ENCODE measurements at places on chromosomes 2 and 18.

GRCh38 chr2:240966906-240967680, 31.3 kb upstream of the SNED1 start:
- no peak for DNase-seq

DNA sequence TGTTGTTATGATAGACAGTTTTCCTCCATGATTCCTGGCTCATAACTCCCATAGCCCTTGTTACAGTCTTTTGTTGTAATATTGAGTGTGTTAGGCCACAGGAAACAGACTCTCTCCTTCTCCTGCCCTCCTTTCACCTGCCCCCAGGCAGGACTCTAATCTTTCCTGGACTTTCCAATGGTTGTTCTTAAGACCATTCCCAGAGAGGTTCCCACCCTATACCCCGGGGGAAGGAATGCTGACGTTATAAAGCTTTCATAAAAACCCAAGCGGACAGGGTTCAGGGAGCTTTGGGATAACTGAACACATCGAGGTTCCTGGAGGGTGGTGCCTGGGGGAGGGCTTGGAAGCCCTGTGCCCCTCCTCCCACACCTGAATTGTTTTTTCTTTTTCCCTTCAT, 2.8 kb upstream of the EFR3B start:
- DNase-seq = no peak

- peak; percentile 92 for DNase-seq
These were observed 44.6 kb downstream of the ITGB1BP1 start for GRCh38 chr2:9378433-9379390.

GRCh38 chr2:218216336-218216673, 684 bp upstream of the ARPC2 start:
- DNase-seq = no peak

GRCh38 chr2:229910832-229911412, 10.9 kb downstream of the TRIP12 start:
- DNase-seq = peak; percentile 21

DNA sequence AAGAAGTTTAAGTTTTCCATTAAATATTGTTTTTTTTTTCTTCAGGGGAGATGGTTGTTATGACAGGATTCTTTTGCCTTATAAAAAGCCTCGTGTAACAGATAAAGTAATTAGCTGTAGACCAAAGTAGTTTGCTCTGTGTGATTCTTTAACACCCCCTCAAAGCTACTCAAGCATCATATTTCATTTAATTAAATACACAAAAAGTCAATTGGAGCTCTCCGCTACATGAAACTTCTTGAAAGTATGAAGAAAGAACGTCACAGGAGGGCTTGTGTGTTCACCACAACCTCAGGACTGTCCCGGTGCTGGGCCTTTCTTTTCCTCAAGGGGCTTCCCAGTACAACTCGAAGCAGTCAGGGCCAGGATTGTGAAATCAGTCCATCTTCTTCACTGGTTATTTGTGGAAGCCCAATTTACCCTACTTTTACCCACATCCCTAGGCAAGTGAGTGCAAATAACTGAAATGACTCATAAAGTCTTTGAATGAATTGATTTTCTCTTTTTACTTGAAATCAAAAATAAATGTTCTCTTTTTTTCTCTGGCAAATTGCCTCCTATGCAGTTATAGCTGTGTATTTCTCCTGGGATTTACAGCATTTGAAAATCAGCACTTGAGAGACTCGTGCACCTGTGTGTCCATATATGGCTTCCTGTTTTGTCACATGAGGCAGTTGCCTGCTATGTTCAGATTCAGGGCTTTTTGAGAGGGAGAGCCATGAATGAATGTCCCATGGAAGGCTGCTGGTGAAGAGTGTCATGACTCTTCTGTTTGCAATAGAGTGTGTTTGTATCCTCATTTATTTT, 48.6 kb downstream of the LINC00305 start:
- DNase-seq = no peak

DNA sequence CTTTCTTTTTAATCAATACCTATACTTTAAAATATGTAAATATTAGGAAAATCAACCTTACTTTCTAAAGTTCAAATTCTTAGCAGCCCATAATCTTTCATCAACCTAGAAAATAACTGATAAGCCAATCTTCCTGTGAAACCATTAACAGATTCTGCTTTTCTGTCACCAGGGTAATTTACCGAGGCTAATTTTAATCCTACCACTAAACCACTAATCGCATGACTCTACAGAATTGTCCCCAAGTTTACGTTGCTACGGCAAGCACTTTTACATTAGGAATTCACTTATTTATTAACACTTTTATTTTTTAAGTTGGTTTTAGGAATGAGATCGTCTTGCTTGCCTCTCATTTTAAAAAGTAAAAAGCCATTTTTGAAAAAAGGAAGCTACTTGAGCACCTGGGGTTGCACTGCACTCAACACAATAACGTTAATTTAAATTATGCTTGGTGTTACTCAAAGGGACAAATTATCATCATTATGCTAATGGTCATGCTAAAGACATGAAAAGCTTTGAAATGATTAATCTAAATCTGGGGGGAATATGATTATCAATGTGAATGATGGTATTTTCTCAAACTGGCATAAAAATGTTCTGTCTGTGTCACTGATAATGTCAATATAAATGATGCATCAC, 10.2 kb downstream of the ZNF516 start:
- DNase-seq = no peak

DNA sequence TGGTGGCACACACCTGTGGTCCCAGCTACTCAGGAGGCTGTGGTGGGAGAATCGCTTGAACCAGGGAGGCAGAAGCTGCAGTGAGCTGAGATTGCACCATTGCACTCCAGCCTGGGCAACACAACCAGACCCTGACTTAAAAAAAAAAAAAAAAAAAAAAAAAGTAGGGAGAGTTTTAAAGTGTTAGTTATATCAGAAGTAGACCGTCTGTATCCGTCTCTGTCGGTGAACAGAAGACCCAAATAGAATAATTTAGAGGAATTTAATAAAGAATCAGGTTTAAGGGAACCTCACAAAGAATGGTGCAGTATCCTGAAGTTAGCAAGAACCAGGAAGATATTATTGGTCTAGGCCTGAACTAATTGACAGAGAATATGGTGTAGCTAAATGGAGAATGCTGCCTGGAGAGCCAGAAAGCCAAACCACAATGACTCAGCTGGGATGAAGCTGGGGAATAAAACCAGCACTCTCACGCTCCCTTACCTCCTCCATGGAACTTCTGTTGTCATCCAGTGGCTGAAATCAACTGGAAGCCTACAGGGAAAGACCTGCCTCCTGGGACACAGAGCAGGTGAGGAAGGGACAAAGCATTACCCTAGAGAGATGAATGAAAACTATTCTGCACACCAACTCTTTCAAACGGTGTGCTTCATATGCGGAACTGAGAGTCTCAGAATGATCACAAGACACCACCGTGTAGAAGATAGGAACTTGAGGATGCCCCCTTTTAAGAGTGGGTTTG, 39.1 kb upstream of the PLEKHM3 start:
- DNase-seq = peak; percentile 83

GRCh38 chr2:190514676-190515075, 19.8 kb downstream of the NEMP2 start:
- DNase-seq = no peak

DNA sequence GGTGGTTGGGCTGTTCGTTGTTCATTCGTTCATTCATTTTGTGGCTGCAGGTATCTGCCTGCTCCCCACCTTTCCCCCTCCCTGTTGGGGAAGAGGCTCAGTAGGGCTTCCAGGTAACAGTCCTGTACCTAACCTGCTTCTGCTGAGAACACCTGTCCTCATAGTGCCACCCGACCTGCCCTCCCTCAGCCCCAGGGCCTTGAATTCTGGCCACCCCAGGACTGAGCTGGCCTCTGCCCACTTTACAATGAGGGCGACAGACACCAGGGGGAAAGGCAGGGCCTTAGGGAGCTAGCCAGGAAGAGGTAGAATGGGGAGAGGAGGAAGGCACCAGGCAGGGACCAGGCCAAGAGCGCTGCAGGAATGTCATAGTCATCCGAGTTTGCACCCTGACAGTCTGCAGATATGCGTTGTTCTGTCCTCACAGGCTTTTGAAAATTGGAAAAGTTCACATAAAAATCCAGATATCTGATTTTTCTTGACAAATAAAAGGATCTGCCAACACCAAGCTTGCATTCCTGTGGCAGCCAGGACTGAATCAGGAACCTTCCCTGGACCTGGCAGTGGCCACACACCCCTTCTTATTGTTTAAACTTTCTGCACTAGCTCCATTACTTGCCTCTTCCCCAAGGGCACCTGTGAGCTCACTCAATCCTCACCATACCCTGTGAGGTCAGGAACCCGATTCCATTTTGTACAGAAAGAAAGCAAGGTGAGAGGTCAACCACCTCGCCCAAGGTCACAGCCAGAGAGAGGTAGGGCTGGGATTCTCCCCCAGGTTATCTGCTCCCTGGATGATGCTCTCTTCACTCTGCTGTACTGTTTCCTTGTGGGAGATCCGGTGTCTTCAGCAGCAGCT, 35.3 kb upstream of the MRPL33 start:
- DNase-seq = no peak

GRCh38 chr18:11146238-11146946, 3.0 kb downstream of the PIEZO2 start:
- DNase-seq = no peak

GRCh38 chr2:63055226-63056106, 4.8 kb downstream of the OTX1 start:
- DNase-seq = peak; percentile 36

GRCh38 chr2:189022053-189022481, 47.9 kb downstream of the COL3A1 start:
- DNase-seq = peak; percentile 93

GRCh38 chr2:125679903-125680302, 976.1 kb upstream of the GYPC start:
- no peak for DNase-seq

DNA sequence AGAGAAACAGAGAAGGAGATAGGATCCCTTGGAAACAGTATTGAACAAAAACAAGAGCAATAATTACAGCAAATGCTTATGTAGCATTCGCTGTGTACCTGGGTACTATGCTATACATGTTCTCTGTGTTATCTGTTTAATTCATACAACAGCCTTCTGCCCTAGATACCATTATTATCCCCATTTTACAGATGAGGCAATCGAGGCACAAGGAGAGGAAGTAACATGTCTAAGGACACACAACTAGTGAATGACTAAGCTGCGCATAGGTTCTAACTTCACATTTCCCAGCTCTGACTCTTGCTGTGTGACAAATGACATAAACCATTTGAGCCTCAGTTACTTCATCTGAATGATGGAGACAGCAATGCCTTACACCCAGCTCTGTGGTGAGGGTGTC, 70.5 kb downstream of the VSNL1 start:
- no peak for DNase-seq

- DNase-seq = no peak
These were observed 72.0 kb upstream of the CTAGE1 start for GRCh38 chr18:22489704-22490103.

GRCh38 chr2:208311954-208312353, 45.9 kb downstream of the PIKFYVE start:
- DNase-seq = peak; percentile 48

- no peak for DNase-seq
These were observed 22.8 kb upstream of the PPP4R1 start for GRCh38 chr18:9637036-9637767.

DNA sequence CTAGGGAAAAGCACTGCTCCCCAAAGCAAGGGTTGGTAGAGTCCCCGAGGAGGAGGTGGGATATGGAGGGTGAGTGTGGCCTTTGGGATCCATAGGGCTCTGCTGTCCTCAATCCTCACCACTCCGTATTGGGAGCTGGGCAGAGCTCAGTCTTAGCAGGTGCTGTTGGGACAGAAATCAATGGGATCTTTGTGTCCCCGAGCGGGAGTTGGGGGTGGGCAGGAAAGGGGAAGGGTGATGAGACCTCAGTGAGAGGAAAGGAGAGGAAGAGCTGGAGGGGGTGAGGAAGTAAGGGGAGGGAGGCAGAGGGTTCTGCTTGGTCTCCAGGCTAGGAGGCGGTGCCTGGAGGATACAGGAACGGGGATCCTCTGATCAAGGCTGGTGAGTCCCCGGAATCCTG, 2.6 kb downstream of the ASIC4 start:
- no peak for DNase-seq

DNA sequence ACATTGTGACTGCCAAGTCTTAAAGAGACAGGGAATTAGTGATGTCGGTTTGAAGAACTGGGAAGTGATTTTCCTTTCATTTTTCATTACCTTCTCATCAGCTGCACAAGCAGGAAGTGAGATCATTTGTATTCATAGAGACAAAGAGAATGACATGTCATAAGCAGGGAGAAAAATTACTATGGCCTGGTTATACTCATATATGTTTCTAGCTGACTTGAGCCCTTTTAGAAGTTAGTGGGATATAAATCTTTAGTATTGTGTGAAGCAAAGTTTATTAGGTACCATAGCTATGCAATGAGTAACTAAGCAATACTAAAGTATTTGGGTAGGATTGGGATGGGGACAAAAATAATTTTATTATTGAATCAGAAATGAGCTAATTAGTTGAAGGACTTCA, 284.1 kb downstream of the PID1 start:
- no peak for DNase-seq

- DNase-seq = no peak
These were observed 14.1 kb upstream of the HOXD1 start for GRCh38 chr2:176174382-176174823.

DNA sequence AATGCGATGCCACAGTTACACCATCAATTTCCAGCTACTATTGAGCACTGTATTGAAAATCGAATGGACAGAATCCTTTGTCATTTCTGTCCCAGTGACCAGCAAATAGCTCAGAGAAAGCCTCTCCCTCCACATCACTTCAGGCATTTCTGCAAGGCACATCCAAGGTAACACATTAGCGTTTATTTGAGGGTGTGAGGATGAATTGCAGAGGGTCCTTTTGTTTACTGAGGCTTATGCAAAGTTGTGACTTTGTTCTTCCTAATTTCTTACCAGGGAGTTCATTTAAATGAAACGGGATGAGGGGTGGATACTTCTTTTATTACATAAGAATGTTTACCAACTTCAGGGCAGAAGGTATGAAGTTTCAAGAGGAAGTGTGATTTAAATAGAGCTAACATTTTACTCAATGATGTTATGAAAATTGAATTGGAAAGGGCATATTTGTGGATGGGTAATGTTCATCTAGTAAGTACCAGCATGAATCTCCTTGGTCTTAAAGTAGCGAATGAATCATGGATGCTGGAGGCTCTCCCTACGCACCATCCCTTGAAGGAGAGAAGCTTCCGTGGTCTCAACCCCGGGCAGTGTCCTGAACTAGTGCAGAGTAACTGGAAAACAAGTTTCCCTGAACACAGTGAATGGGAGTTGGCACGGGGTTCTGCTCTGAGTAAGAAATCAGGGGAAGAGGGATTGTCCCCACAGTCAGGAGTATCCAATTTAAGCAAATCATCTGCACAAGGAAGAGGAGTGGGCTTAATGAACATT, 756.5 kb downstream of the GALR1 start:
- no peak for DNase-seq

GRCh38 chr2:38947241-38948239, 57.9 kb downstream of the ARHGEF33 start:
- peak; percentile 80 for DNase-seq

GRCh38 chr2:40127890-40128557, 323.9 kb downstream of the SLC8A1 start:
- peak; percentile 83 for DNase-seq

DNA sequence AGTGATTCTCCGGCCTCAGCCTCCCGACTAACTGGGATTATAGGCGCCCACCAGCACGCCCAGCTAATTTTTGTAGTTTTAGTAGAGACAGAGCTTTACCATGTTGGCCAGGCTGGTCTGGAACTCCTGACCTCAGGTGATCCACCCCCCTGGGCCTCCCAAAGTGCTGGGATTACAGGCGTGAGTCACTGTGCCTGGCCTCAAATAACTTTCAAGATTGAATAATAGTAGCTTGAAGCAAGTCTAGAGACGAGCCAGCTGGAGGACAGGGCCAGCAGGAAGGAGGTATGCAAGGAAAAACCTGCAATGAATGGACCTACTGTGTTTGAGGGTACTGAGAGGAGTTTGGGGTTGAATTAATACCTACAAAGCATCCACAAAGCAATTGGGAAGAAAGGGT, 87.5 kb downstream of the MSH2 start:
- DNase-seq = no peak

GRCh38 chr2:241886840-241887447, 17.4 kb downstream of the RTP5 start:
- DNase-seq = no peak
